A549 treated with dexamethasone at 1 μM for 4 hours (cell line): ENCODE measurements at places on chromosomes 2 and 18. TPM values are rescaled to one million over a fixed set of nuclear protein-coding genes. Genes with fewer than 3 reads are reported as not detected.

The PTGR3 gene
- total RNA-seq = 15.1 to 18.2 TPM (median 17.0 TPM) in 5 replicates

The CYRIA gene
- total RNA-seq = 0.31 to 0.58 TPM (median 0.46 TPM) in 5 replicates

The GKN1 gene
- 0.24 to 0.56 TPM (median 0.41 TPM) in 5 replicates for total RNA-seq

The RAD51AP2 gene
- total RNA-seq = not detected in 5 replicates

The SAG gene
- 0.24 TPM in 1 of 5 replicates, not detected in the others for total RNA-seq

The PARD3B gene
- total RNA-seq = 0.52 to 1.4 TPM (median 0.90 TPM) in 5 replicates

The MPHOSPH10 gene
- total RNA-seq = 40.5 to 45.6 TPM (median 42.6 TPM) in 5 replicates

The EML6 gene
- total RNA-seq = 0.34 to 1.2 TPM (median 1.0 TPM) in 5 replicates

The NPHP1 gene
- 6.1 to 8.2 TPM (median 6.5 TPM) in 5 replicates for total RNA-seq

The CREG2 gene
- 6.9 to 11.8 TPM (median 10.9 TPM) in 5 replicates for total RNA-seq

The EIF2B4 gene
- total RNA-seq = 51.5 to 60.8 TPM (median 57.1 TPM) in 5 replicates

The TUBB8B gene
- 0.12 TPM in 1 of 5 replicates, not detected in the others for total RNA-seq

The HOXD12 gene
- not detected in 5 replicates for total RNA-seq

The CYP26B1 gene
- total RNA-seq = 9.1 to 17.2 TPM (median 14.4 TPM) in 5 replicates

The HOXD8 gene
- 5.0 to 5.4 TPM (median 5.3 TPM) in 5 replicates for total RNA-seq

The AFF3 gene
- total RNA-seq = 0.02 to 0.08 TPM (median 0.05 TPM) in 5 replicates

The CHST9 gene
- total RNA-seq = 0.01 TPM in 1 of 5 replicates, not detected in the others

The ITPRID2 gene
- 32.9 to 43.2 TPM (median 38.0 TPM) in 5 replicates for total RNA-seq

The BABAM2 gene
- 48.0 to 54.8 TPM (median 52.7 TPM) in 5 replicates for total RNA-seq
